ENCODE measurements at places on chromosomes 3 and 15.

- DNase-seq, result no peak
These were observed 371.6 kb downstream of the MCTP2 start for GRCh38 chr15:94602754-94603470.

DNA sequence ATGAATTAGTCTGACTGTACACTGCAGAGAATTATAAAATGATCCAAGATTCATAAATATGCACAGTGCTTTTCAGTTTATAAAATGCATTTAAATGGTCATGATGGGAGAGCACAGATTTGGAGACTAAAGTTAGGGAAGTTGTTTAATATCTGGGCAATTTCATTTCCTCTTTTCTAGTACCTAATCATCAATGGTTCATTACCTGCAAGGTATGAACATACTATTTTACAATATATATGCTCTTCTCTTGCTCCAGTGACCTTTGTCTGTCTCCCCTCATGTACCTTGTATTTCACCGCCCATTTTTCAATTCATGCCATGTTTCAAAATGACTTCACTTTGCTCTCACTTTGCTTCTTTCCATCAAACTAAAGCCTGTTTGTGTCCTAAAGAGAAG is 114.5 kb downstream of the SUCNR1 start:
- no peak for DNase-seq

GRCh38 chr3:122797291-122797690 is 2.4 kb downstream of the SLC49A4 start:
- no peak for DNase-seq

GRCh38 chr3:22728406-22728805 is 474.7 kb upstream of the UBE2E2 start:
- no peak for DNase-seq

- no peak for DNase-seq
These were observed 220.5 kb upstream of the SATB1 start for GRCh38 chr3:18645619-18646018.

GRCh38 chr3:137332297-137332696 is 374.5 kb downstream of the IL20RB start:
- DNase-seq, result no peak

DNA sequence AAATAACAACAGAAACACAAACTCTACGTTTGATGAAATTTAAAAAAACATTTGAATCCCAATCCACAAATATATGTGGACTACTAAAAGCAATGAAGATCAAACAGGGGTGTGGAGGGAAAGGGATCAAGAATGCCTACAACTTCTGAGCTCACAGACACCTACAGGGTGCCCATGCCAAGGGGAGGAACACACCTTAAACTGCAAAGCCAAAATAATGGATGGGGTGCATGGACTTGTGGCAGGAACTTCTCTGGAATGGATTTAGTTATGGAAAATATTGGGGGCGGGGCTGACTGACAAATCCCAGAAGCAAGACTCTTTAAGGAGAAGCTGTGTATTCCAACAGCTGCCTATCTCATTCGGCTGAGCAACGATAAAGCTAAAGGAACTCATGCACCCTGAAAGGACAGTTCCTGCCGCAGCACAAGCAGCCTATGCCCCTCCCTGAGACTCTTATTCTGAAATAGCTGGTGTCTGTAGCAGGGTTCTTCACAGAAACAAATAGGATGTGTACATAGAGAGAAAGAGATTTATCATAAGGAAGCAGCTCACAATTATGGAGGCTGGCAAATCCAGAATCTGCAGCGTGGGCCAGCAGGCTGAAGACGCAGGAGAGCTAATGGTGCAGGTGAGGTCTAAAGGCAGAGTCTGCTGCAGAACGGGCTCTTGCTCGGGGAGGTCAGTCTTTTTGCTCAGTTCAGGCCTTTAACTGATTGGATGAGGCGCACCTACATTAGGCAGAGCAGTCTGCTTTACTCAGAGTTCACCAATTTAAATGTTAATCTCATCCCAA is 24.5 kb upstream of the PLA2G4D start:
- DNase-seq, result no peak

- no peak for DNase-seq
These were observed 27.4 kb downstream of the SHISA5 start for GRCh38 chr3:48476426-48477053.

GRCh38 chr15:68639926-68640600 is 61.3 kb downstream of the CORO2B start:
- no peak for DNase-seq

DNA sequence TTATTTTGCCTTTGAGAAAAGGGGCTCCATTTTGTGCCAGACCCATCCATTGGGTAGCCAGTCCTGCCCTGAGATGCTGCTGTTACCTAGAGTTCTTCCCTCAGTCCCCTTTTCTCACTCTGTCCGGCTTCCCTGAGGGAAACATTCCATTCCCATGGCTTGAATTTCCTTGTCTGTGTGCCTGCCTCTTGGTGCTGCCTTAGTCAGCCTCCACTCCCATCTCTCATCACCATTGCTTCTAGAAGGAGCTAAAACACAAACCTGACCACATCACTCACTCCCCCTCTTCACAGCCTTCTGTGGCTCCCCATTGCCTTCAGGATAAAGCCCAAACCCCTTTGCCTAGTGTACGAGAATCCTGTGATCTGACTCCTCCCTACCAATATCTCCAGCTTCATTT is 25.2 kb upstream of the C2CD4B start:
- DNase-seq, result no peak

DNA sequence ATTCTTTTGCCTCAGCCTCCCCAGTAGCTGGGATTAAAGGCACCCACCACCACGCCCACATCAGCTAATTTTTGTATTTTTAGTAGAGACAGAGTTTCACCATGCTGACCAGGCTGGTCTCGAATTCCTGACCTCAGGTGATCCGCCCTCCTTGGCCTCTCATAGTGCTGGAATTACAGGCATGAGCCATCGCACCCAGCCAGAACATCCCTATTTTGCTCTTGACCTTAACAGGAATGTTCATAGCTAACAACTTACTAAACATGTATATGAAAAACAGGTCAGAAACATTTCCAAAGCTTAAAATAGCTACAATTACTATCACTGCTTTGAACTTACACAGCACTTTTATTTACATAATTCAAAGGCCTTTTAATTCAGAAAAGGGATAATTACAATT is 33.7 kb downstream of the UQCC5 start:
- DNase-seq, result no peak

- no peak for DNase-seq
These were observed 438.5 kb upstream of the RGMA start for GRCh38 chr15:93527374-93528050.

GRCh38 chr15:27535445-27536129 is 563.5 kb downstream of the OCA2 start:
- DNase-seq, result no peak

GRCh38 chr3:27591312-27592210 is 107.4 kb upstream of the SLC4A7 start:
- no peak for DNase-seq

DNA sequence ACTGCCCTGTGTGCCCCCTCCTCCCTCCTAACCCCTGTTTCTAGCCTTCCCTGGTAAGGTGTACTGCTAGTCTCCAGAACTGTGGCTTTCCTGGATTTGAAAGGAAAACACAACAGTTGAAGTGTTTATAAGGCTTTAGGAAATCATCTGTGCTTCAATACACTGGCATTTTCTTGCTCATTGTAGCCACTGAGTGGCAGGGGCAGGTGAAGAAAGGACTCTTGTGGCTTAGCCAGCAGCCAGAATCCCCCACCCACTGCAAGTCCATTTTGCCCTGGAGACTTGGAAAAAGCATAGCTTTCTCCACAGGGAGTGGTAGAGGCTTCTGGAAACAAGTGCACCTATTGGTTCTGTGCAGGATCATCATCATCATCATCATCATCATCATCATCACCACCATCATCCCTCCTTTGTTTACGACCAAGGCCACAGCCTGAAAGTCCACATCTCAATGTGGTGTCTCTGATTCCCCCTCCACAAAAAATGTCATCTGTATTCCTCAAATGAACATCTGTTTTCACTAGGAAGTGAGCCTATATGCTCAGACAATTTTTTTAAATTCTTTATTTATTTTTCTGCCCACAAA is 33.4 kb downstream of the AQP9 start:
- no peak for DNase-seq

DNA sequence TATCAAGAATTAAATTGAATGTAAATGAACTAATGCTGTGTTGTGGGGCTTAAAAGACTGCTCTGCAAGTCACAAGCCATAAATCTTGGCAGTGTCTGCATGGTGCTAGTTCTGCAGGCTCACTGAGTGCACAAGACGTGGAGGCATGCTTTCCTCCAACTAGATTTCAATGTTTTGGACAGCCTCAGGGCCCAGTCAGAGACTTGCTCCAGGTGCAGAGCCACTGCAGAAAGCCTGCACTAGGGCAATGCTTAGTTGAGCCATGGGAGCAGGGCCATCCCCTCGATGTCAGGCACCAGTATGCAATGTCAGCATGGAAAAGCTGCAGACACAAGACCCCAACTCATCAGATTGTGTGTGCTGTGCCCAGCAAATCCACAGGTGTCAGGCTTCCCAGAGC is 234.5 kb upstream of the CDIN1 start:
- no peak for DNase-seq

- no peak for DNase-seq
These were observed 59.1 kb upstream of the FRMD4B start for GRCh38 chr3:69445024-69445423.

DNA sequence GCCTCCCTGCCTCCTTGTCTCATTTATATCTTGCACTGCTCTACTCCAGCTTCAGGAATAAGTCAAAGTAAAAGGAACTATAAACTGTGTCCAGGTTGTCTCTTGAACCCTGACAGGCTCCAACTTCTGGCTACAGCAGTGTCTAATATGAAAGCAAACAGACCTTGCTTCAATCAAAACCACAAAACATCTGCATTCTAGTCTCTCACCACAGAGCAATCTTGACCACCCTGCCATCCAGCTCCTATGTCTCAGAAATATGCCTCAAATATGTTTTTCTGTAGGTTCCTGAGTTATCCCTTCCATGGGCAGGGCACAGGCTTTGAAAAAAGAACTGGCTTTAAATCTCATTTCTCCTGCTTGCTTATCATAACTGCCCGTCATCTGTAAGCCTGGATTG is 13.0 kb upstream of the RAMAC start:
- no peak for DNase-seq

- DNase-seq, result no peak
These were observed 81.4 kb downstream of the DNAJB8 start for GRCh38 chr3:128385080-128385832.

DNA sequence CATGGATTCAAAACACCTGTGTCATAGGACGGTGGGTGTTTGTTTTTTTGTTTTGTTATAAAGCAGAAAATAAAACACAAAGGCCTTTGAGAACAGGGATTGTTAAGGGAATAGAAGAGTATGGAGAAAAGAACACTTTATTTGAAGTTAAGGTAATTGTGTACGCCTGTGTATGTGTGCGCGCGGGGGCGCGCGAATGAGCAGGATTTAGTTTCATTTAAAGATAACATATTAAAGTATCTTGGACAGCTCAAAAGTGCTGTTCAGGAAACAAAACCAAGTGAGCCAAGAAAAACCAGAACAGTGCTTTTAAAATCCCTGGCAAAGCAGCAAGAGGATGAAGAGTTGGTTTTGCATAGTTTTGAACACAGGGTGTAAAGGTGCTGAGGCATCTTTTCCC is 1.9 kb downstream of the CPNE4 start:
- DNase-seq, result no peak

DNA sequence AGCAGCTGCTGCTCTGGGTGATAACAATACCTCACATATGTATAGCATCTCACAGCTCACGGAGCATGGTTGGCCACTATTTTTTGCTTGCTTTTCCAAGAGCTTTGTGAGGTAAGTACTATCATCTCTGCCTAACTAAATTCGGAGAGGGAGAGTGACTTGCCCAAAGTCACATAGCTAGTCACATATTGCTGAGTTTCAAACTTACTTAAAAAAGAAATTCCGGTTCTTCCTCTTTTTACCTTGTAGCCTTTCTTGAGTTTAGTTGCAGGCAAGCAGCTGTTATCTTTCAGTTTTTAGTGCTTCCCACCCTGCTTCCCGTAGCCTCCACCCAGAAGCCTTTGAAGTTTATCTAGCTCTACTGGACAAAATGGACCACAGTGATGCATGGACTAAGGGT is 309.2 kb downstream of the PDCD6IP start:
- no peak for DNase-seq

DNA sequence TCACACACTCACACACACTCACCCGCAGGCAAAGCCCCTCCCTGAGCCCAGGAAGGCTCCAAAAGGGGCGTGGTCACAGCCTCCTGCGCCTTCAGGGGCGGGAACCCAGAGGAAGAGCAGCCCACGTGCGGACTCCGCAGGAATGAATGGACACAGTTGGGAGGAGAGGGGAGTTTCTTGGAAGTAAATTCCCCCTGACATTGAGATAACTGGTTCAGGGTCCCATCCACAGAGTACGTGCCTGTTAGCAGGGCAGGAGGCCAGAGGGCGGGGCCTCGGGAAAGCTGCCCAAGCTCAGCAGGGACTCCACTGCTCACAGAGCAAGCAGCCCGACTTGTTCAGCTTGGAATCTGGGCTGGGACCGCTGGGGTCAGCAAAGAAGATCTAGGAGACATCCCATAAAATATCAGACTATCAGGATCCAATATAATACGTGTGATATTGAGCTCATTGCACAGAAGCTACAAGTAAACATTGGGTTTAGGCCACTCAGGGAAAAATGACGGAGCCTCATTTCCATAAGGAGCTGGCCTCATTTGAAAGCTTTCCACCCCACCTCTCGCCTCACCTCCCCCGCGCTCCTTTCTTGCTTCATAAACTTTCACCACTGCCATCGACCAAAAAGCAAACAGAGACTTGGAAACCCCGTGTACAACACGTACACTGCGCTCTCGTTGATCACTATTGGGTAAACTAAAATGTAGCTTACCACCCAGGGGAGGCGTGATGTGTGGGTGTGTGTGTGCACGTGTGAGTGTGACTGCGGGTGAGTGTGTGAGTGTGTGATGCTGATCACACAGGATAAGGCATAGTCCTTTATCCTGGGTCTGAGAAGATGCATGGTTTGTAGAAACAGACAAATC is 36.0 kb downstream of the TM2D3 start:
- DNase-seq, result no peak

DNA sequence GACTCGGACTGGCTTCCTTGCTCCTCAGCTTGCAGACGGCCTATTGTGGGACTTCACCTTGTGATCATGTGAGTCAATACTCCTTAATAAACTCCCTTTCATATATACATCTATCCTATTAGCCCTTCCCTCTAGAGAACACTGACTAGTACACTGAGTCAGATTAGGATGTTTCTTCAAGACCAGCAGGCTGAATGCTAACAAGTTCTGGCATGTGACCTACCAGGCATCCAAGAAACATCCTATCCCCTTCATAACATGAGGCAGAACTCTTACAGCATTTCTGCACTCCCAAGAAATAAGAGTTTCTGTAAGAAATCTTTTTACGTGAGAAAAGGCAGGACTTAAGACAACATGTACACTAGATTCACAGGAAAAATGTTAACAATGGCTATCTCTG is 9.3 kb downstream of the CFAP92 start:
- DNase-seq, result no peak
